SIG-M5 (cell line): ENCODE measurements at places on chromosomes 6 and 20.

DNA sequence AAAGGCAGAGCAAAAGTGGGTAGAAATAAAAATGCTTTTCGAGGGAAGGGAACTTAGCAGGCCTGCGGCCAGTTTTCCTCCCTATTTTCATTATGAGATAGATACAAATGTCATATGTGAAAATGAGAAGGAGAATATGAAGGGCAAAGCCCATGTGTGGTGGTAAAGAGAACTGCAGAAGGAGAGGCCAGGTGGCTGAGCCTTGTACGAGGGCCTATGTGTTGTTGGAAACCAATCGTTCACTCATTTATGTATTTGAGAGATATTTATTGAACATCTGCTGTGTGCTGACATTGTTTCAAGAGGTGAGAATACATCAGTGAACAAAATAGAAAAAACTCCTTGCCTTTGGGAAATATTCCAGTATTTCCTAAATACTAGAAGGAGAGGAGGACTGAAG is 147.7 kb downstream of the SH3BGRL2 start:
- DNase-seq, result no peak

GRCh38 chr20:22927537-22927936 is 107.6 kb upstream of the SSTR4 start:
- DNase-seq, result no peak

- no peak for DNase-seq
Measured at GRCh38 chr20:62557999-62558408, 82.2 kb upstream of the GATA5 start.

- no peak for DNase-seq
Measured at GRCh38 chr6:4264601-4265000, 129.2 kb upstream of the ECI2 start.

DNA sequence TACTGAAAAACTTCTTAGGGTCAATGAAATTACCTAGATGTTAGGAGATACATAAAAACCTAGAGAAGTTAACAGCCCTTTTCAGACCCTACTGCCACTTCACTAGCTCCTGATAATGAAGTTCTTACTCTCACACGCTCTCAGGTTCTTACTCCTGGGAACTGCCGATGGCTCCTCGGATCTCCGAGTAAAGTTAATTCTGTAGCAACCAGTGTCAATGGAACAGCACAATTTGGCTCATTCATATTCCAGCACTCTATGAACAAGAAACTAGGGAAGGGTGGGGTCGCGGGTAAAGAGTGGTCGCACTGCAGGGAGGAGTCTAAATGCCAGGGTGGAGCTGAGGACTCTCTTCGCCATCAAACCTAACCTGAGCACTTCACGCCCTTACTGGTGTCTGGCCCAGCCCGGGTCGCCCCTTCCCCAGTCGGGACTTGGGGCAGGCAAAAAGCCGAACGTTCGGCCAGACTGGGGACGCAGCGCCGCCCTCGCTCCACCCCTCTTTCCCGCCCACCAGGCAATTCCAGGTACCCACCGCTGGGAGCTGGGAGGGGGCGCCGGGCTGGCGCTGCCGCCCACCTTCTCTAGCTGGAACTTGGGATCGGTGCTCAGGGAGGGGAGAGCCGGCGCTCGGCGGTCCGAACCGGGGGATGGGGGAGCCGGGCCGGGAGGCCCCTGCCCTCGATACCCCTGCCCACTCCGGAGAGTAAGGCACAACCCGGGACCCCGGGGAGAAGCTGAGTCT is 744 bp downstream of the RAB23 start:
- no peak for DNase-seq

- DNase-seq, result no peak
Measured at GRCh38 chr20:39398656-39399055, 436.5 kb downstream of the DHX35 start.

GRCh38 chr6:13812359-13812642 is 2.1 kb downstream of the MCUR1 start:
- DNase-seq, result no peak

GRCh38 chr6:705047-705446 is 12.1 kb upstream of the EXOC2 start:
- no peak for DNase-seq

DNA sequence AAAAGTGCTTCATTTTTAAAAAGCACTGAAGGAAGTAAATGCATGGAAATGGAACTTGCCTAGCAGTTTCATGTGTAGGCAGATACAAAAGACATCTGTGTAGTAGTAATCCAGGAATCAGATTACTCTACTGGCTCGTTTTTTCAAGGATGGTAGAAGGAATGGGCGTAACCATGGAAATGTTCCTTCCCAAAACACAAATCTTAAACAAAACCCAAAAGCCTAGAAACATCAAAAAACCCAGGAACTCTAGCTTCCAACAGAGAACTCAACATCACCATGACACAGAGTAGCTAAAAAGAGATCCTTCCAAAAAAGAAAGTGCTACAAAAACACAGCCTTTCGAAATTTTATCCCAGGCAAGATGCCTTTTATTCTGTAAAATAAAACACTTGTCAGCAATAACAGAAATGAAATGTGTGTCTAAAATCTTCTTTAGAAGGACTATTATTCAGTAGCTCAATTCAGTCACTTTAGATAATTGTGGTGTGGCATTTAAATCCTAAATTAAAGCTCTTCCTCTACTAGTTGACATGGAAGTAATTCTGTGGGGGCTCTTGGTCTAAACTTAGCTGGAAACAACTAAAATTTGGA is 81.7 kb downstream of the FAM217A start:
- no peak for DNase-seq

DNA sequence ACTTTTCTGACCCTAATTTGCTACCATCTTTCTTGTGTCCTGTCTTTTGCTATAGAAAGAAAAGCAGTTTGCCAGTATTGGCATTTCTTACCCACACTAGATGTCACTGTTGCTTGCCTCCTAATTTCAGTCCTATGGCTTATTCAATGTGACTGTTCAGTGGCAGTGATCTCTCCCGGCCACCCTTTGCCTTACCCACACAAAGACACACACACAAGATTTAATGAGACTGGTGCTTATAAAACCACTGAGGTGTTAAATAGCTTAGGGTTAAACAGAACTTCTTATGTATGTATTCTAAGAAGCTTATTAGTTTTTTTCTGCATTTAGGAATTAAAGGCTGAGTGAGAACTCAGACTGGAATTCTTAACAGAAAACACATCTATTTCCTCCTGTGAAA is 233.6 kb upstream of the ASCC3 start:
- DNase-seq, result no peak

DNA sequence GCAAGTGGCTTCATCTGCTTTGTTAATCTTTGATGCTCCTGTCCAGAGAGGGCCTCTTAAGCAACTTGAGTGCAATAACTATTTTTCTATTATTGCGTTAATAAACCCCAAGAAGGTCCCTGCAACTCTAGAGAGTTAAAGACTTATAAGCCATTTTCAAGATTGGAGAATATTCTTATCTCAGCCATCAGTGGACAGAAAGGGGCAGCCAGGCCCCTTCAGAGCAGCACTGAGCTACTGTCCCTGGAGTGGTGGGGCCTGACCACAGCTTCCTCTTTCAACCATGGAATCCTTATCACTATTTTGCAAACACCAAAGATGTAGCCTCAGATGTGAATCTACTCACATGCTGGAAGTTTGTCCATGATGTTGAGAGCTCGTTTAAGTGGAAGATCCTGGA is 2.8 kb upstream of the MAS1L start:
- DNase-seq, result no peak

DNA sequence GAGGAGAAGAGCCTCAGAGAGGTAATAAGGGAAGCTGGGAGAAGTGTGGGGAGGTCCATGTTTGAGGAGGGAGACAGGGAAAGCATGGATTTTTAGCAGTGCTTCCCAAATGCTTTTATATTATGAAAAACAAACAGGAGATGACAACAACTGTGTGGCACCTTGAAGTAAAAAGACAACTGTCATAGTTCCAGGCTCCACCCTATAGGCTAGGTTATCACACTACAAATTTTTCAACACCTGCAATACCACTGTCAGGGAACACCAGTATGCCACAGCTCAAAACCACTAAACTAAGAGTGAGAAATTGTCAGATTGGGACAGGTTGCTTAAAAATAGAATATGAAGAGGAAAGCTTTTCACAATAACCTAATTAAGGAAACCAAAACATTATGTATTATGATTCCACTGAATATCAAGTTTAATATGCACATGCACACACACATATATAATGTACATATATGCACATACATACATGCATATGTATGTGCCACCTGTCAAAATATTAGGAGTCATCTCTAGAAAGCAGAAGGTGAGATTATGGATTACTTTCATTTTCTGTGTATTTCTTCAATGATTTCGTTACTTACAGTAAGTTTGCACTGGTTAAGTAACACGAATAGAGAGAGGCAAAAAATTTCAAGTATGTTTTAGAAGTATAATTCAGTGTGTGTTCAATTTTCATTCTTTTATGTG is 261.2 kb downstream of the PTPRK start:
- DNase-seq, result no peak

GRCh38 chr6:73854998-73855718 is 159.2 kb downstream of the CD109 start:
- DNase-seq, result no peak

GRCh38 chr20:63972312-63973159 is 2.8 kb upstream of the ZNF512B start:
- DNase-seq, result no peak

- no peak for DNase-seq
Measured at GRCh38 chr6:149118737-149119653, 198.5 kb upstream of the TAB2 start.

DNA sequence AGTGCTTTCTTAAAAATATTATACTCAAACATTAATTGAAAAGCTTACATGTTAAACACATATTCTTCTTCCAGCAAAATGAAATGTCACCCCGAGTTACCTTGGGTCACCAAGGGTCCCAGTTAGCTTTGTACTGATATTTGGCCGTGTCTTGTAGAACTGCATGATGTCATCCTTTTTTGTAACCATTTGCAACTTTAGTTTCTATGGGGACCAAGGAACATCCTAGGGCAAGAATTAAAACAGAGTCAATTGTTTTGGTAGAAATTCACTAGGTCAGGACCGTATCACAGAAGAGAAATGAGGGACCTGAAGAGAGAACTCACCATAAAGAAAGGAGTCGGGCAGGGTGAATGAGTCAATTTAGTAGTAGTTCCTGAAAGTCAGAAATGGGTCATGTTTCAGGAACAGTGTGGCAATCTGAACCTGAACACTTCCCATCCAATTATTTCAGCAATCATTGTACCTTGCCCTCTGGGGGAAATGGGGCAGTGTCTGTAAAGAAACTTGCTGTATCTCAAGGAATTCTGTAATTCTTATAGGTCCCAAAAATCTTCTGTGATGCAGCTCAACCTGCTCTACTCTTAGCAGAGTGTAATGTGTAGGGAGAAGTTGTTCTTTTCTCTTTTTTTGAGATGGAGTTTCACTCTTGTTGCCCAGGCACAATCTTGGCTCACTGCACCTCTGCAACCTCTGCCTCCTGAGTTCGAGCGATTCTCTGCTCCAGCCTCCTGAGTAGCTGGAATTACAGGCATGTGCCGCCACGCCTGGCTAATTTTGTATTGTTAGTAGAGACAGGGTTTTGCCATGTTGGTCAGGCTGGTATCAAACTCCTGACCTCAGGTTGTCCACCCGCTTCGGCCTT is 5.3 kb upstream of the AKAP7 start:
- DNase-seq, result no peak

DNA sequence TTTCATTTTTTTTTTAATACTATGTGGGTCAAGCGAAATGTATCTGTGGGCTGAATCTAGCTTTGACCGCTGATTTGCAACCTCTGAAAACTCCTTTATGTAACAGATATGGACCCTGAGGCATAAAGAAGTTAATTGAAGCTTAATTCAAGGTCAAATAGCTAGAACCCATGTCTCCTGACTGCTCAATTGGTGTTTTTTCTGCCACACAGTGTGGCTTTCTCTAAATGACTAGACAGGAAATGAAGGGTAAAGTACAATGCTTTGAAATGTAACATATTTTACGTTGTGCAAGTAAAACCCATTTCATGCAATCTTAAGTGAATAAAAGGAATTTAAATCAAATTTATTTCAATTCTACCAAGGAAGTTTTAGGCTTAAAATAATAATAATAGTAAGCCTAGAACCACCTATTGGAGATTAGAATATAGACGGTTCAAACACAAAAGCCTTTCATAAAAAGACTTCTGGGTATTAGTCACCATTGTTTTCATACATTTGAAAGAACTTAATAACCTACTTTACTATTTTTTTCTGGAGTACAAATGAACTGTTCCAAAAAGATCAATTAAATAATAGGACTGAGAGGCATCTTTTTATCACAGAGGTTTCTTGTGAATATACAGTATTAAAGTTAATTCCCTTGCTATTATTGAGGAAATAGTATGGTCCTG is 279.8 kb downstream of the EPHA7 start:
- no peak for DNase-seq

GRCh38 chr6:109332748-109333147 is 49.5 kb downstream of the CD164 start:
- DNase-seq, result no peak

DNA sequence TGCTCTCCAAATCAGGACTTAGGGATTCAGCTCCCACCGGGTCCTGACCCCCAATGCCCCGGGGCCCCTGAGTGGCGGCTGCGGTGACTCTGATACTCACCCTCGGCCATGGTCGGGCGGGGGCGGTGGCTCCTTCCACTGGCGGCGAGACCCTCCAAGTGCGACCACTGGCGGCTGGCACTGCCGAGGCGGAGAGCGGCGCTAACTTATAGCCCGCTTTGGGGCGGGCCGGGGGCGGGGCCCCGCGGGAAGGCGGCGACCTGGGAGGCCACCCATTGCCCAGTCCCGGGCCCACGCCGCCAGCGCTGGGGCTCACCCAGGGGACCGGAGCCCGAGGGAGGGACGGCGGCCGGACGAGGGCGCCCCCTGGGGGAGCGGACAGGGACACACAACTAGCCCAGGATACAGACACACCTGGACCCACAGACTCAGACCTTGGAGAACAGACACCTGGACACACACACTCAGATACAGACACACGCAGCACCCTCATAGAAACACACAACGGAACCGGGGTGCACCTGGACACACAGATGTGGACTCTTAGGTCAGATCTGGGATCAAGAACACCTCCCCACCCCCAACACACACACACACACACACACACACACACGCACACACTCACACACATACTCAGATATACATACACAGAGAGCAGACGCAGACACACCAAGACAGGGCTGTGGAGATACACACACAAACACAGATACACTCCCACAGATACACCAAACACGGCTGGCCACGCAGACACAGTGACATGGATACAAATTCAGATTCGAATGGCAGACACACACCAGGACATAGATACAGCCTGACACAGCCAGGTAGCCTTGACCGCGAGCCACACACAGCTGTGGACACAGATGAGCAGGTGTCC is at the start of gene TGM2:
Gene TGM2, minus strand, starts transcription at position 182 of the 877 bp plus-strand sequence. Its CDS starts 72 bp downstream, at position 110.
- no peak for DNase-seq

DNA sequence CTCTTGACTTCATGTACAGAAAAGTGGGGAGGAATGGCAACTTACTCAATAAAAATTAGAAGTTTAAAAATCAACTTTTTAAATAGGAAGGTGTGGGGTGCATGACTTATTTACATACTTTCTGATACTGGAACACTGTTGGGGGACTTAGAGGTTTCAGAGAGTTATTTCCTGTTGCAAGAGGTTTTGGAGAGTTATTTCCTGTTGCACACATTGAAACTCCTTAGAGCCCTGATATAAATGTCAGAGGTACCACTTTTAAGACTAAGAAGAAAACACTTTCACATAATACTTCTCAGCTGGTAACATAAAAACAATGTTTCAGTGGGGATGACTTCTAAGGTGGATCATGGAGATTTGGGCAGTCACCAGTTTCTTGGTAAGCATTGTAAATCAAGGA is 579.9 kb downstream of the MMUT start:
- DNase-seq, result no peak

GRCh38 chr6:116447496-116448011 is 13.6 kb upstream of the CALHM6 start:
- no peak for DNase-seq
